ENCODE measurements at places on chromosomes 5 and 9. TPM values are rescaled to one million over a fixed set of nuclear protein-coding genes. Genes with fewer than 3 reads are reported as not detected.

GRCh38 chr5:134091626-134092121 lies 22.8 kb upstream of the TCF7 start:
- DNase-seq, result no peak

DNA sequence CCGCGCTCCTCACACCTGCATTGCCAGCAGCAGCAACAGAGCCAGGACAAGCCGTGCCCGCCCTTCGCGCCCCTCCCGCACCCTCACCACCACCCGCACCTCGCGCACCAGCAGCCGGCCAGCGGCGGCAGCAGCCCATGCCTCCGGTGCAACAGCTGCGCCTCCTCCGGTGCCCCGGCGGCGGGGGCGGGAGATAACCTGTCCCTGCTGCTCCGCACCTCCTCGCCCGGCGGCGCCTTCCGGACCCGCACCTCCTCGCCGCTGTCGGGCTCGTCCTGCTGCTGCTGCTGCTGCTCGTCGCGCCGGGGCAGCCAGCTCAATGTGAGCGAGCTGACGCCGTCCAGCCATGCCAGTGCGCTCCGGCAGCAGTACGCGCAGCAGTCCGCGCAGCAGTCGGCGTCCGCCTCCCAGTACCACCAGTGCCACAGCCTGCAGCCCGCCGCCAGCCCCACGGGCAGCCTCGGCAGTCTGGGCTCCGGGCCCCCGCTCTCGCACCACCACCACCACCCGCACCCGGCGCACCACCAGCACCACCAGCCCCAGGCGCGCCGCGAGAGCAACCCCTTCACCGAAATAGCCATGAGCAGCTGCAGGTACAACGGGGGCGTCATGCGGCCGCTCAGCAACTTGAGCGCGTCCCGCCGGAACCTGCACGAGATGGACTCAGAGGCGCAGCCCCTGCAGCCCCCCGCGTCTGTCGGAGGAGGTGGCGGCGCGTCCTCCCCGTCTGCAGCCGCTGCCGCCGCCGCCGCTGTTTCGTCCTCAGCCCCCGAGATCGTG lies 517 bp downstream of the KCNN2 start:
- DNase-seq, result no peak

DNA sequence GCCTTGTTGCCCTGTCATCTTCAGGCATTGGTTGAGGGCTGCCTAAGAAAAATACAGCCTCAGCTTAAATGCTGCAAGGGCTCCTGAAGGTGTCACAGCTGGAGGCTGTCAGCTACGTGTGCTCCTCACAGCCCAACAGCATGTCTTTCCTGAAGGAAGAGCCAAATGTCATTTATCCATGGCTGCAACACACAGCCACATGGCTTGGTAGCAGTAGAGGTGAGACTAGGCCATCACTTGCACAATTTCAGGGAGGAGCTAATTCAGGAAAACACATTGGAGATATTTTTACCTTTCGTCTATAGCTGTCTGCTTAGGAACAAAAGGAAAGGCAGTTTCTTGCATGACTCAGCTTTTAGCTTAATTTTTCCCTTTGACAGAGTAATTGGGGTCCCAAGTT lies 260.7 kb downstream of the SYK start:
- DNase-seq, result no peak

DNA sequence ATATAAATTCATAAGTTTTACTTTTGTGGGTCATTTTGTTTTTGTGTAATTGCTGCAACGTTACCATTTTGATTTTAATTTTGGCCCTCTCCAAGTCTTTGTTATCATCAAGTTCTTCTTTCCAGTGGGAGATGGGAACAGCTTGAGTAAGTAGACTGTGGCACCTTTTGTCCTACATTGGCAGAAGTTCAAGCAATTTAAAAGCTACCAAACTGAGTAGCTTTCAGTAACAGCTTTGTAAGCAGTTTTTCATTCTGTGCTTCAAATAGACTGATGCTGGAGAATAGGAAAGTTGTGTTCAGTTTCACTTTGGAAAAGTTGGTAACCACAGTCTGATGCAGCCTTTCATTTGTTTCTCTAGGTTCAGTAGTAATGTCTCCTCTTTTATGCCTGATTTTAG lies 47.8 kb upstream of the TMED7 start:
- no peak for DNase-seq

GRCh38 chr5:175116466-175117048 lies 327.4 kb downstream of the DRD1 start:
- DNase-seq, result no peak

DENND1A gene
- 56.8 TPM for total RNA-seq
